ENCODE measurements at places on chromosomes 6 and 20. TPM values are rescaled to one million over a fixed set of nuclear protein-coding genes. Genes with fewer than 3 reads are reported as not detected.

- H3K4me1 ChIP-seq: no peaks in the 10 kb centered on the region
- H3K27ac ChIP-seq: no peak overlapping the region
- no peaks in the 10 kb centered on the region for H3K27me3 ChIP-seq
- H3K4me3 ChIP-seq: no peak overlapping the region
- no peak for DNase-seq
Measured at GRCh38 chr6:100307561-100307960, 157.2 kb downstream of the SIM1 start.

DNA sequence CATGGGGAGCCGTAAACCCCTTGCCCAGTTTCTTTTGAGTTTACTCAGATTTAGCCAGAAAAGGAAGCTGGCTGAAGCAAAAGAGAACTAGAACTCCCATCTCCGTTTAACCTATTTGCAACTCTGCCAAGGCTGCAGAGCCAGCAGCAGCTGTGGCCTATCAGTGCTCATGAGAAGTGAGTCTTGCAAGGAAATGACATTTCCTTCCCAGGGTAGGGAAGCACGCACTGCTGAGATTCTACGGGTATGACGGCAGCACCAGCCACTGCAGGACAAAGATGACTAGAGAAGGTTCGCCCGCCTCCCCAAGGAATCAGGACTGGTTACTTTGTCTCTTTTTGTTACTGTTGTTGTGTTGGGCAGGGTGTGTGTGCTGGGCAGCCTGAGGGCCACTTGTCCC lies 47.6 kb downstream of the PPP1R3G start:
- DNase-seq: peak; percentile 80
- H3K4me3 ChIP-seq: peak overlapping the region; percentile 19

- no peaks in the 10 kb centered on the region for H3K36me3 ChIP-seq
- no peaks in the 10 kb centered on the region for H3K27me3 ChIP-seq
- DNase-seq: no peak
Measured at GRCh38 chr20:61770113-61770585, 295.5 kb downstream of the TAF4 start.

- peaks cover 3% of the 10 kb centered on the region for H3K27me3 ChIP-seq
- H3K4me3 ChIP-seq: no peak overlapping the region
- H3K4me1 ChIP-seq: no peaks in the 10 kb centered on the region
- H3K36me3 ChIP-seq: no peaks in the 10 kb centered on the region
- H3K27ac ChIP-seq: no peak overlapping the region
Measured at GRCh38 chr6:29702519-29703103, 20.6 kb upstream of the HLA-F start.

GRCh38 chr6:35030099-35030498 lies 111.0 kb downstream of the TCP11 start:
- no peak overlapping the region for H3K4me3 ChIP-seq
- H3K27me3 ChIP-seq: no peaks in the 10 kb centered on the region
- no peak overlapping the region for H3K27ac ChIP-seq
- H3K36me3 ChIP-seq: no peaks in the 10 kb centered on the region
- no peak for DNase-seq
- peaks cover 5% of the 10 kb centered on the region for H3K4me1 ChIP-seq

Gene ANKEF1
- 3.5 TPM for total RNA-seq

DNA sequence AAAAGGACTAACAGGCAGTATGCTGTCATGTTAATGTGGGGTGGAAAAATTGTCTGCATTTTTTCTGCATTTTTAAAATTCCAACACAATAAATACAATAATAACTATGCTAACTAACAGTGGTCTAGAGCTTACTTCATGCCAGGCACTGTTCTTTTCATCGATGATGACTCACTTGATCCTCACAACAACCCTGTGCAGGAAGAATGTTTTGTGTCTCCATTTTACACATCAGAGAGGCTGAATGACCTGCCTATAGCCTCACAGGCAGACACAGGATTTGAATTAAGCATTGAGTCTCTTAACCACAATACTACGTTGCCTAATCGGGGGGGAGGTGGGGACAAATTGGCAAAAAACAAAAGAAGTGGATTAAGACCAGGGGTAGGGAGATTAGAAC lies 26.9 kb upstream of the FANCE start:
- no peaks in the 10 kb centered on the region for H3K27me3 ChIP-seq
- peak overlapping the region; percentile 82 for H3K27ac ChIP-seq
- H3K36me3 ChIP-seq: peaks cover 26% of the 10 kb centered on the region
- H3K4me3 ChIP-seq: no peak overlapping the region

- no peak overlapping the region for H3K4me3 ChIP-seq
- H3K4me1 ChIP-seq: peaks cover 2% of the 10 kb centered on the region
- DNase-seq: no peak
- H3K27ac ChIP-seq: no peak overlapping the region
- H3K36me3 ChIP-seq: no peaks in the 10 kb centered on the region
Measured at GRCh38 chr20:49183444-49183843, 4.7 kb downstream of the STAU1 start.

Gene CYP24A1
- not detected for total RNA-seq

DNA sequence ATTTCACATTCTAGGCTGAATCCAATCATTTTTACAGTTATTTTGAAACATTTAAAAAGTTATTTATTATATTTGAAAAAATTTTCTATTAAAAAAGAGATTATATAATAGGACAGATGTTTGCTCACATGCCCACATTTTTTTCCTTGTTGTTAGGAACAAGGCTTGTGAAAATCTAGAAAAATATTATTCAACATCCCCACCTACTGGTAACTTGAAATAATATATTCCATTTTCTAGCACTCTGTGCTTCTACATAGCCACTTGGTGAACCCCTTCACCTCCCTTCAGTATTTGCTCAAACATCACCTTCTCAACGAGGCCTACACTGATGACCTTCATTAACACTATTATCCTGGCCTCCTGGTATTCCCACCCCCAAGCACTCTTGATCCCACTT lies 18.3 kb upstream of the GPRC6A start:
- no peaks in the 10 kb centered on the region for H3K36me3 ChIP-seq
- no peak overlapping the region for H3K27ac ChIP-seq
- H3K4me1 ChIP-seq: no peaks in the 10 kb centered on the region
- H3K27me3 ChIP-seq: no peaks in the 10 kb centered on the region
- peak; percentile 24 for DNase-seq

Gene FOXF2
- total RNA-seq: 29.3 TPM

GRCh38 chr6:122445274-122445673 lies 26.3 kb downstream of the SERINC1 start:
- peaks cover 1% of the 10 kb centered on the region for H3K36me3 ChIP-seq
- H3K4me1 ChIP-seq: no peaks in the 10 kb centered on the region
- no peak overlapping the region for H3K27ac ChIP-seq

GRCh38 chr6:145250436-145250835 lies 484.9 kb downstream of the EPM2A start:
- H3K27ac ChIP-seq: no peak overlapping the region
- H3K27me3 ChIP-seq: no peaks in the 10 kb centered on the region
- H3K4me1 ChIP-seq: no peaks in the 10 kb centered on the region
- no peak overlapping the region for H3K4me3 ChIP-seq

GRCh38 chr6:28165563-28165962 lies 23.9 kb downstream of the ZKSCAN8 start:
- H3K36me3 ChIP-seq: no peaks in the 10 kb centered on the region
- H3K4me3 ChIP-seq: no peak overlapping the region
- DNase-seq: no peak
- H3K27me3 ChIP-seq: no peaks in the 10 kb centered on the region
- no peak overlapping the region for H3K27ac ChIP-seq
- no peaks in the 10 kb centered on the region for H3K4me1 ChIP-seq

Gene SLC32A1
- total RNA-seq: not detected

DNA sequence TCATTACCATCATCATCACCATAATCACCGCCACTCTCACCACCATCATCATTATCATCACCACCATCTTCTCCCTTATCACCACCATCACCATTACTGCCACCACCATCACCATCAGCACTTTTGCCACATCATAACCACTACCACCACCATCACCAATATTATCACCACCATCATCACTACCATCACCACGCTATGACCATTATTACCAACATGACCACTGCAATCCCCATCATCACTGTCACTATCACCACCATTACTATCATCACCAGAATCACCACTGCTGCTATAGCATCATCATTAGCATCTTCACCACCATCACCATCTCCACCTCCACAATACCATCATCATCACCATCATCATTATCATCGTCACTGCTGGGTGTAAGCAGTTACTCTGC lies 25.6 kb downstream of the CST1 start:
- no peaks in the 10 kb centered on the region for H3K27me3 ChIP-seq
- no peaks in the 10 kb centered on the region for H3K4me1 ChIP-seq
- no peak for DNase-seq
- no peaks in the 10 kb centered on the region for H3K36me3 ChIP-seq

Gene TMEM244
- not detected for total RNA-seq

Measured in fibroblast of lung (primary cell).